ENCODE measurements at places on chromosomes 5 and 9.

DNA sequence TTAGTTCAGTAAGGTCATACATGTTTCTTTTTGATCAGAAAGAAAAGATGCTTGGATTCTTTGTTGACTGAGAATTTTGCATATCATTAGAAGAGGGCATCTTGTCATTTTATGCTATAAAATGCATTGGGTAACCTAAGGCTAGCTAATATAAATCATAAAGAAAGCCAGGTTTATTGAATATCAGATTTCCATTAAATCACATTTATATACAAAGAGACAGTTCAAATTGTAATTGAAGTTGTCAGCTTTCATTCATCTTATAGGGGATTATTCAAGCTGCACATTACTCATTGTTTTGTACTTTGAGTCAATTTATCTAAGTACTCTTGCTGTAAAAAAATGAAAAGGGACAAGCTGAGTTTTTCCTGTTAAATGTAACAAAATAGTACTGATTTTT, 259.1 kb upstream of the CDH12 start:
- DNase-seq = no peak

DNA sequence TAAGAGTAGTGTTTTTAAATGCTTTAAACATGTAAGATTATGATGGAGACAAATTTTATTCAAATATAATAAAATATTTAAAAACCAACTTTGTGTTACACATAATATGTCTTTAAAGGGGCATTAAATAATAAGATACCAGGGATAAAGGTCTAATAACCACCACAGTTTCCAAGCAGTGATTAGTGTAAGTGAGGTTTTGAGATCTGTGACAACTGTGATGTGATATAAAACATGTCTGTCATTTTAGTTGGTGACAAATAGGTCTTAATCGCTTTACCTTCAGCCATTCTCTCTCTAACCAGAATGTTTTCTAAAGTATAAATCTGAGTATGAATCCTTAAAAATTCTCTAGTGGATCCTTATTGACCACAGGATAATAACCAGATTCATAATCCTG, 28.1 kb downstream of the PPIP5K2 start:
- no peak for DNase-seq

DNA sequence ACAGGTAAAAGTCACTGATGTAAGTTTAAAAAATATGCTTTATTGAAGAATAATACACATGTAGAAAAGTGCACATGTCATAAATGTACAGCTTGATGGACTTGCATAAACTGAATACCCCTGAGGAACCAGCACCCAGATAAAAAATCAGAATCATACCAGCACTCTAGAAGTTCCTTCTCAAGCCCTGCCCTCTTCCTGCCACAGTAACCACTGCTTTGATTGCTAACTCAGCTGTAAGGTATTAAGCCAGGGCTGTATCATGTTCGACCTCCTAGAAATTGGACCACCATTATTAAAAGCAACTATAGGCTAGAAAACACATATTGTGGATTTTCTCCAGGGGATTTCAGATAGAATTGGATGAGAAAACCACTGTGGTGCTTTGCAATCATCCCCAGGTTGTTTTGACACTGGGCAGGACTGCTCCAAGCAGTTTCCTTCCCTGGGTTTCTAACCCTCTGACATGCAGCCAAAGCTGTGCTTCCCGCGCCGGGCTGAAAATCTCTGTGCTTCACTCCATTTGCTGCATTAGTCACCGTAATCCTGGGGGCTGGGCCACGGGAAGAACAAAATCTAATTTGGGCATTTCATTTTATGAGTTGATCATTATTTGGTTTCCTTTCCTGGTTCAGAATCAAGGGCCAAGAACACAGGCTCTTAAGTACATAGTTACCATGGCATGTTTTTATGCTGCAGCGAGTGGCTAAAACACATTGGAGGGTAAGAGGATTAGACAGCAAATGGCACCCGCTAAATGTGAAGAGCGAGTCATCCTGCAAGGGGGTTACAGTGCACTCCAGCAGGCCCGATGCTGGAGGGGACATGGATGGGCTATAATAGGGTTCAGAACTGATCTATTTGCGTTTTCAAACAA, 139.4 kb upstream of the IL12B start:
- DNase-seq = no peak

DNA sequence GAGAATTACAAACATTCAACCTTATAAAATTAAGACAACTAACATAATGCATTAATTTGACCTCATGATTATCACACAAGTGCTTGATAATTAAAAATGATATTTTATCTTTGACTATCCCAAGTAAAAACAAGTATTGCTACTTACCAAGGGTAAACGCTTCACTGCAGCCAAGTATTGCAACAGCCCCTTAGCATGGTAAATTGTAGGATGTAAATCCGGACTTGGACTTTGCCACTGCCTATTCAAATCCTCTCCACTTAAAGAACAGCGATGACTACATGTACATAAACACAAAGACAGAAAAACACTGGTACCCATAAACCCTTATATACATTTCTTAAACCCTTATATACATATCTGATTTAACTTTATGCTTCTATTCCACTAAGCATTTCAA, 155.1 kb downstream of the AGTPBP1 start:
- no peak for DNase-seq

DNA sequence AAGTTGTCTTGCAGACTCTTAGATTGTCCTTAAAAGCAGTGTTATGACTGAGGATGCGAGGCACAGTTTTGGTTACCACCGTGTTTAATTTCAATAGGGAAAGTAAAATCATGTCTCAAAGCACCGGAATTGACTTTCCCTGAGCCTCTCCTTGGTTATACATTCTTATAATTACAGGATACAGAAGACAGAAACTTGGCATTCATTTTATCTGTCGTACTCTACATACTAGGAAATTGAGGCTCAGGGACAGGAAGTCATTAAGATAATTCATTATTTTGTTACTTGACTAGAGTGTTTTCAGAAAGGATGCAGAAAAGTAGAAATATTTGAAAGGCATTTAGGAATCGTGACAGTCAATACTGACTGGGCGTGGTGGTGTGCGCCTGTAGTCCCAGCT, 54.0 kb upstream of the SPATA31D4 start:
- DNase-seq = no peak

GRCh38 chr9:132877824-132878694, at the start of gene AK8:
Gene AK8, minus strand, starts transcription at chr9:132878284. Its CDS starts 29 bp downstream, at chr9:132878255.
- DNase-seq = peak; percentile 79

DNA sequence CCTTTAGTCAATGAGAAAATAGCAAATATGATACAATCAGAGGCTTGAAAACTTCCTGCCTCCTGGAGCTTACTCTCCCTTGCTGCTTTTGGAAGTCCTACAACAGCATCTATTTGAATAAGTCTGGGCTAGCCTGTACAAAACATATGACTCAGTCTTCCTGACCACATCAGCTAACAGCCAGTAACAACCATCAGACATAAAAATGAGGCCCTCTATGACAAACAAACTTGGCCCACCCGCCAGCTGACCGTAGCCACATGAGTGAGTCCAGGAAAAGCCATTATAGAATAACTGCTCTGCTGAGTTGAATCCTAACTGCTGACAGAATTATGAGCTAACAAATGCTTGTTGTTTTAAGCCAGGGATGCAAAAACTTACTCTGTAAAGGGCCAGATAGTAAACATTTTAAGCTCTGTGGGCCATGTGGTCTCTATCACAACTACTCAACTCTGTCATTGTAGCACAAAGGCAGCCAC, 347.6 kb downstream of the PTPRD start:
- no peak for DNase-seq

GRCh38 chr9:78539904-78540303, 243.0 kb downstream of the PSAT1 start:
- no peak for DNase-seq

GRCh38 chr5:572398-573019, 39.6 kb upstream of the CEP72 start:
- DNase-seq = no peak

DNA sequence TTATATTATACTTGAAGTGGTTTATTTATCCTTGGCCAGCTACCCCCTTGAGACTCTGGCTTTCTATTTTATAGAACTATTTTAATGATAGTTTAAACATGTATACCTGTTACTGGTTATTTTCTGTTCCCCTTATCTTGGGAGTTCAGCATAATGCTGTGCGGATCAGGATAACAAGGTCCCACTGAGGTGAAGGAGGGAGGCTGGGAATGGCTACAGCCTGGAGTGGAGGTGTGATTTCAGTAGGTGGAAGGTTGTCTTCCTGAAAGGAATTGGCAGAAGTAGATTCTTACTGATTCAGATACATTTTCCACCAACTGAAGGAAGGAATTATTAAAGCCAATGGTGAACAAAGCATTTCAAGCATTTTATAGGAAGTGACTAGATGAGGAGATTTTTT, 38.9 kb downstream of the PAM start:
- DNase-seq = no peak

GRCh38 chr9:80501635-80502034, 929.9 kb downstream of the TLE4 start:
- DNase-seq = no peak

- DNase-seq = no peak
Measured at GRCh38 chr9:83068414-83068813, 5.5 kb upstream of the RASEF start.

GRCh38 chr9:23822261-23823169, 3.5 kb downstream of the ELAVL2 start:
- no peak for DNase-seq

- DNase-seq = no peak
Measured at GRCh38 chr9:75181750-75182149, 93.4 kb downstream of the OSTF1 start.

DNA sequence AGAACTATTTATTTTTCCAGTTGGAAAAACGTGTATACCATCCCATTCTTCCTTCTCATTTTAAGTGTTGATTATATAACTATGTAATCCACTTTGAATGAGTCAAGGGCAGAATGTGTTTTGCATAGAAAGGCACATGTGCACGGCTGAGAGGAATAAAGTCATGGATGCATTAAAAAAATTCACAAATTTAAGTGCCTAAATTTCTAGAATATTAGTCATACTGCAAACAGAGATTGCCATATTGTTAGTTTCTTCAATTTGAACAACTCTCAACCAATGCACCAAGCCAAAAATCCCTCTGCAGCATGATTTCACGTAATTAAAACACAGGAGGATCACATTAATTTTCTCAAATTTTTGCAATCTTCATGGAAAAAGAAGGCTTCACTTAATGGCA, 166.3 kb downstream of the MPDZ start:
- DNase-seq = no peak

- no peak for DNase-seq
Measured at GRCh38 chr5:37833990-37834389, 5.9 kb downstream of the GDNF start.

GRCh38 chr9:97759581-97760288, 62.6 kb upstream of the XPA start:
- DNase-seq = no peak

DNA sequence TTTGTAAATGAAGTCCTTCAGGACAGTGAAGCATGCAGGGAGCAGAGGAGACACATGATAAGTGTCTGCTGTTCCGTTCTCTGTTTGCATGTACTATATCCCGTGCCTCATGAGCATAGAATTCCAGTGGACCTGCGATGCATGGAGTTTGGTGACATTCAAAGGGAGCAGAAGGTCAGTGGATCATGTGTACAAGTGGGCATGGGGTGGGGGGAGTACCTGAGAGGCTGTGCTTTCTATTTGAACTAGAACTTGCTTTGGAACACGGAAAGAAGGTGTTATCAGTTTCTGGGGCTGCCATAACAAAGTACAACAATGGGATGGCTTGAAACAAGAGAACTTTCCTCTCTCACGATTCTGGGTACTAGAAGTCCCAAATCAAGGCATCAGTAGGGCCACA, 5.1 kb upstream of the CCNJL start:
- no peak for DNase-seq

- no peak for DNase-seq
Measured at GRCh38 chr9:121259498-121259897, 8.5 kb upstream of the GSN start.

DNA sequence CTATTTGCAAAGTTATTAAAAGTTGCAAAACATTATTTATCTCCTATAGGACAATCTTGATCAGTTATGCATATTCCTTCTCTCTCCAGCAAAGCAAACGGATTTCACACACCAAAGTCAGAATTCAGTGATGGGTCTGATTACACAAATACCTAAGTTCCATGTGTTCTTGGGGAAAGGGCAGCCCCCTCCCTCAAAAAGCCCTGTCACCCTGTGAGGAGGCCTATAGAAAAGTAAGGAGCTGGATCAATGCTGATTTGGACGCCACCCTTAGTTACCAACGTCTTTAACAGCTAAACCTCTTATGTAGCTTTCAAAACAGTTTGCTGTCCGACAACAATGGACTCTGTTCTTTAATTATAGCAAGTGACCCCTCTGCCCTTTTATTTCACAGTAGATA, 6.4 kb downstream of the ZNF608 start:
- no peak for DNase-seq

DNA sequence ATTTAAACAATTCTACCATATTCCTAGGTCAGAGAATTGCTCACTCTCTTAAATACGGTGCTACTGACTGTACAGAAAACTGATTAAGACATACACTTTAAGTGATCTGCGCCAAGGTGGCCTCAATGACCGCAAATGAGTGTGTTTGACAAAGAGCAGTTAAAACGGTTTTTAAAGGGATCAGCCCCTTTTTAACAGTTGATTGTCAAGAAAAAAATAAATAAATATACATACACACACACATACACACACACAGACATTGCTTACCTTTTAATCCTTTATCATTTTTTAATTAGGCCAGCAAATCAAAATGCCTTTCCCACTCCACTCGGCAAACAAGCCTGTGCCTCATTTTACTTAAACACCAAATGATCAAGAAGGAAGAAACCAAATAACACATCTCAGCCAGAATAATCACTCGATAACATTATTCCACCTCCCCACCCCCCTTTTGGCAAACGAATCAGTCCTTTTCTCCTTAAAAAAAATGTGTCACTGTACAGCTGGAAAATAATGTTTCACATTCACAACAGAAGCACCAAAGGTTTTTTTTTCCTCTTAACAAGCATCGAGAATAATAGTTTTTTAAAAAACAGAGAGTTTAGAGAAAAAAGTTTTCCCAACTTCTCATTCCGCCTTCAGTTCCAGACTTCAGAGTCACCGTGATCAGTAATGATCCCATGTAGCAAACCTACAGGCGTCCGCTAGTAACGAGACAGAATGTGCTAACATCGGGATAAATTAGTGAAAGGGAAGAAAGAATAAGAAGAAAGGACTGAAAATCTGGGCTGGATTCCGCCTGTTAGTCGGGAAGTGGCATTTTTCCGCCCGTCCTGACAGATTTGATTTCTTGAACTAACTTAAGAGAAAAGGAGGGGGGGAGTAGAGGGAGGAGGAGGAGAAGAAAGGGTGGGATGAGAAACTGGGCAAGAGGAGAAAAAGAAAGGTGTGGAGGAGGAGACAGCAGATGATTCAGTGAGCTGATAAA, at the start of gene ZNF608:
Gene ZNF608, minus strand, starts transcription at position 712 of the 988 bp plus-strand sequence. CDS start 1,650 bp downstream, outside the sequence.
- no peak for DNase-seq

DNA sequence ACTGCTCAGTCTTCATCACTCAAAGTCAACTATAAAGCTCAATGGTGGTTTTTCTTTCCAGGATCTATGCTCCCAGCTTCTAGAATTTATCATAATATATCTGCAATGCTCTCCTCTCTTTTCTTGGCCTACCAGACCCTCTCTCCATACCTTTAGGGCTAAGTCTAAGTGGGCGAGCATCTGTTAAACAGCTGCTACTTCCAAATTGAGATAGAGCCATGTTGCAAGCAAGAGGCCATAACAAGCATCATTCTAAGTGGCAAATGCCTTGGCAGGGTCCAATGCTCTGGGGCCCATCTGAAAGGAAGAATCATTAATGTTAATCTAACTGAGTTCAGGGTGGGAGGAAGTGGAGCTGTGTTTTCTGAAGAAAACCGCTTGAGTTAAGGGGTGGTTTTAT, 324.0 kb downstream of the TLR4 start:
- DNase-seq = no peak
